ENCODE measurements at places on chromosomes 7 and 10. TPM values are rescaled to one million over a fixed set of nuclear protein-coding genes. Genes with fewer than 3 reads are reported as not detected.

Gene MKRN1
- 49.3 TPM for total RNA-seq

Gene TLX1
- total RNA-seq, result 0.26 TPM

Gene HMX3
- total RNA-seq, result not detected

Gene ATXN7L1
- total RNA-seq, result 7.1 TPM

Gene ZNF680
- 13.2 TPM for total RNA-seq

Gene DKK1
- not detected for total RNA-seq

Gene NEURL1
- total RNA-seq, result 0.83 TPM

Gene GRM3
- 0.12 TPM for total RNA-seq

Gene SPDYE17
- total RNA-seq, result not detected

Gene TRIM8
- 40.1 TPM for total RNA-seq

Gene UCMA
- total RNA-seq, result not detected

Gene SORBS1
- total RNA-seq, result 76.8 TPM

Gene HOXA6
- not detected for total RNA-seq

Data from right lobe of liver (tissue), 6 donors.